Stimulated activated CD4-positive, alpha-beta T cell treated with anti-CD3 and anti-CD28 coated beads, Interleukin-1b, Interleukin-23, amount 100 ng/mL, for 1 hour (primary cell): ENCODE measurements at places on chromosomes 11 and 22.

GRCh38 chr11:69183613-69184012 lies 27.9 kb downstream of the SMIM38 start:
- DNase-seq = no peak

DNA sequence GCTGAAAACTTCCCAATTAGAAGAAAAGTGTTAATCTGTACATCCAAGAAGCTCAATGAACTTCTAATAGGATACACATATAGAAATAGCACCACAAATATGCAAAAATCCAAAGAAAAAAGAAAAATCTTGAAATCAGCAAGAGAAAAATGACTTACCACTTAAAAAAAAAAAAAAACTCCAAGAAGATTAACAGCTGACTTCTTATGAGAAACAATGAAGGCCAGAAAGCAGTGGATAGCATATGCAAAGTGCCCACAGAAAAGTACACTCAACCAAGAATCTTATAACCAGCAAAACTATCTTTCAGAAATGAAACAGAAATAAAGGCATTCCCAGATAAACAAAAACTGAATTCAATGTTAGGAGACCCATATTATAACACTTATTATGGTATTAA lies 29.9 kb upstream of the OR5B12 start:
- no peak for DNase-seq

GRCh38 chr22:30878516-30879414 lies 89.8 kb downstream of the MORC2 start:
- DNase-seq = no peak

DNA sequence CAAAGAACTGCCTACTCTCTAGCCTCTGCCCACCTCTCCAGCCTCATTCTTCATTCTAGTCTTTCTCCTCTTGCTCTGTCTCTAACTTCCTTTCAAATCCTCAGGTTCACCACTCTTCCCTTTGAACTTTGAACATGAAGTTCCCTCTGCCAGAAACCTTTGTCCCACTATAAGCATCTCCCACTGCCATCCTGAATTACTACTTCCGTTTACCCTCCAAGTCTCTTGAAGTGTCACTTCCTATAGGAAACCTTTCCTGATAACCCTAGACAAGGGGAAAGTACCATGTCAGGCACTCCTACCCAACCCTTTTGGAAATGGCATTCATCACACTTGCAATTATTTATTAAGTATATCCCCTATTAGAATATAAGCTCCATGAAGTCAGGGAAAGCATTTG lies 3.1 kb downstream of the RAB30 start:
- DNase-seq = no peak

GRCh38 chr11:11909727-11910126 lies 68.0 kb downstream of the USP47 start:
- DNase-seq = no peak

DNA sequence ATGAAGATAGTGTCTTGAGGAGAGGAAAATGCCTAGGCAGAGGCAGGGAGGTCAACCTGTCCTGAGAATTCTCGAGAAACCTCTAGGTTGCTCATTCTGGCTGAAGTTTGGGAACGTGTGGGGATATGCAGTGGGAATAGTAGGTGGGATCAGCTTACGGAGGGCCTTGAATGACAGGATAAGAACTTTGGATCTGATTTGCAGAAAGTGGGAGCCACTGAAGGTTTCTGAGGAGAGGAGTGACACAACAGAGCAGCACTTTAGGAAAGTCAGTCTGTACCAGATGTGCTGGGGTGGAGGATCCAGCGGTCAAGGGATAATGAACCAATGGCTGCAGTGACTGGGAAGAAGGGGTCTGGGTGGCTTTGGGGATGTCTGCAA lies 2.4 kb downstream of the CD82 start:
- DNase-seq = no peak

DNA sequence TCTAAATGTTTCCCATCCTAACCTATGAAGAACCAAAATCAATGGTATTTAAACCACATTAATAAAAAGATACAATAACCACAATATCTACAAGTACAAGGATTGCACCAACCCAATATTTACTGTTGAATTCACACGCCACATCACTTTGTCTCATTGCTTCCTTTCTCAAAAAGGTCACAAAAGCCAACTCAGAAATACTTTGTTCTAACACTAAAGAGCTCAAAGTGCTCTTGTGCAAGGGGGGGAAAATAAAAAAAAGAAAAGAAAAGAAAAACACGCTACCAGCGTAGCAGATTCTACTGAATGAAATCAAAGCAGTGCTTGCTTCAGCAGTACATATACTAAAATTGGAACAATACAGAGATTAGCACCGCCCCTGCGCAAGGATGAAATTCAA lies 10.5 kb upstream of the ARHGAP32 start:
- DNase-seq = no peak
